ENCODE measurements at places on chromosomes 5 and 9.

- H3K4me3 ChIP-seq, result no peak overlapping the region
- H3K4me1 ChIP-seq, result no peaks in the 10 kb centered on the region
- DNase-seq, result no peak
- H3K27me3 ChIP-seq, result no peaks in the 10 kb centered on the region
- no peaks in the 10 kb centered on the region for H3K36me3 ChIP-seq
These were observed 434.7 kb downstream of the DTWD2 start for GRCh38 chr5:118553662-118554061.

- no peaks in the 10 kb centered on the region for H3K36me3 ChIP-seq
- no peak overlapping the region for H3K4me3 ChIP-seq
- no peaks in the 10 kb centered on the region for H3K27me3 ChIP-seq
- H3K27ac ChIP-seq, result no peak overlapping the region
These were observed 191.0 kb downstream of the CACNA1B start for GRCh38 chr9:138068601-138069035.

DNA sequence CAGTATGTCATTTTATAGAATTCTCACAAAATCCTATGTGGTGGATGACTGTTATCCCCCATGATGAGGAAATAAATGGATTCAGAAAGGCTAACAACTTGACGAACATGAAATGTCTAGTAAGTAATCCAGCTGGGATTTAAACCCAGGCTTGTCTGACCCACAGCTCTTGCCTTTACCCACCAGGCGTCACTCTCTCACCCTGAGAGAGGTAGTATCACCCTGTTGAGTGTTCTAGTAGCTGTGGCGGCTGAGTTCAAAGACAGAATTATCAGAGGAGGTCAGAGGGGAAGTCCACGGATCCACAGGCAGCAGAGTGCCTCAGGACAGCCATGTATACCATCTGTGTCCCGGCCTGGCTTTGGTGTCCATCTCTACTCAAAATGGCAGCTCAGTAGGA, 113.8 kb downstream of the ZNF462 start:
- no peak overlapping the region for H3K4me3 ChIP-seq
- no peaks in the 10 kb centered on the region for H3K27me3 ChIP-seq
- no peak for DNase-seq
- peaks cover 12% of the 10 kb centered on the region for H3K4me1 ChIP-seq
- no peak overlapping the region for H3K27ac ChIP-seq

DNA sequence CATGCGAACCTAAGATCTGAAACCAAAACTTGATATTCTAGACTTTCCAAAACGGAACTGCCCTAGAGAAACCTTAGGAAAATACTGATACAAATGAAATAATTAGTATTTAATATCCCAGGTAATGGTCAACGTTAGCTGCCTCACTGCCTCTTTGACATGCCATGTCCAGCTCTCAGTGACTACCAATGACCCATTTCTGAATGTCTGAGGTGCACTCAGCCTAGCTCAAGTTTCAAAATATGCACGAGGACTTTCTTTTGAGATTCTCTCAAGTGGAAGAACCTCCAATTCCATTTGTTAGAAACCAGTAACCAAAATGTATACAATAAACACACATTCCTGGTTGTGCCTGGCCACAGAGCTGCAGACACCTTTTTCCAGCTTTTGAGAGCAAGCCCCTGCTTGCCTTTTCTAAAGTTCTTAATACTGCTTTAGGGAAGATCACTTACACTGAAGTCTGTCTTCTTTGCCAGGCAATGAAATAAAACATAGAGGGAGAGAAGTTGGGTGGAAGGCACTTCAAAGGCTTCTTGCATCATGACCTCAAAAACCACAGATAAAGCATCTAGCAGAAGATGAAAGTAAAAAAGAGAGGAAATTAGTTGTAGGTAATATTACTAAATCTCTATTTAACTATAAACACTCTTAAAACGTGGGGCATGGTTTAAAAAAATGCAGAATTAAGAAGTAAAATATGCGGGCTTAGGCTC, 87.9 kb downstream of the MRPS27 start:
- no peak overlapping the region for H3K27ac ChIP-seq
- no peak overlapping the region for H3K4me3 ChIP-seq
- H3K4me1 ChIP-seq, result peaks cover 8% of the 10 kb centered on the region
- H3K36me3 ChIP-seq, result no peaks in the 10 kb centered on the region
- no peaks in the 10 kb centered on the region for H3K27me3 ChIP-seq

DNA sequence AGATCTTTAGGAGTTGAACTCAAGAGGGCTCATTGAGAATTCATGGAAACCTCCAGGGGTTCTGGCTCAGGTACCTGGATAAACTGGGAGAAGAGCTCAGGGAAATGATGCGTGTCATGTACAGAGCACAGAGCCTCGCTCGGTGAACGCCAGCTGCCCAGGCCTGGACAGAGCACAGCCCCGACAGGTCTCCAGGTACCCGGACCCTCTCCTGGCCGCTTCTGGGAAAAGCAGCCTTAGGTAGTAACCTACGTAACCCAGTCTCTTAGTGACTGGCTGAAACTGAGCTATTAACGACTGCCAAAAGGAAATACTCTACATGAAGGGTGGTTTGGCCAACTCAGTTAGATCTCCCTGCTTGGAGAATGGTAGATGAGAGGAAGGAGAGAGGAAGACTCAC, 157.4 kb downstream of the TTLL11 start:
- H3K27ac ChIP-seq, result no peak overlapping the region
- no peaks in the 10 kb centered on the region for H3K36me3 ChIP-seq
- no peaks in the 10 kb centered on the region for H3K4me1 ChIP-seq
- no peaks in the 10 kb centered on the region for H3K27me3 ChIP-seq
